ENCODE measurements at places on chromosomes 16 and 17.

DNA sequence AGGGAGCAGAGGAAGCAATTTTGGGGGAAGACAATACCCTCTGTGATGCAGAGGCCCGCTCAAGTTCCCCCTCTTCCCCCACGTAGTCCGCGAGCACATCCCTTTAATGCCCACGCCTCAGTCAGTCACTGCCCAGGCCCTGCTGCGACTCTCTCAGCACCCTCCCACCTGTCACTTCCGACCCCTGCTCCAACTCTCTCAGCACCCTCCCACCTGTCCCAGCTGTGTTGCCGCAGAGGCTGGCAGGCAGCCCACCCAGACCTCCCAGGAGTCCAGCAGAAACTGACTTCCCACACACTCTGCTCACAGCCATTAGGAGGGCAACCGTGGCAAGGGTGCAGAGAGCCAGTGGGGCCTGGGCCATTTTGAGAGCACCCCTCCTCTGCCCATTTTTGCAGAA, 92.7 kb downstream of the WSCD1 start:
- H3K27ac ChIP-seq, result no peak overlapping the region
- no peaks in the 10 kb centered on the region for H3K4me1 ChIP-seq
- no peaks in the 10 kb centered on the region for H3K36me3 ChIP-seq
- peaks cover 71% of the 10 kb centered on the region for H3K27me3 ChIP-seq

DNA sequence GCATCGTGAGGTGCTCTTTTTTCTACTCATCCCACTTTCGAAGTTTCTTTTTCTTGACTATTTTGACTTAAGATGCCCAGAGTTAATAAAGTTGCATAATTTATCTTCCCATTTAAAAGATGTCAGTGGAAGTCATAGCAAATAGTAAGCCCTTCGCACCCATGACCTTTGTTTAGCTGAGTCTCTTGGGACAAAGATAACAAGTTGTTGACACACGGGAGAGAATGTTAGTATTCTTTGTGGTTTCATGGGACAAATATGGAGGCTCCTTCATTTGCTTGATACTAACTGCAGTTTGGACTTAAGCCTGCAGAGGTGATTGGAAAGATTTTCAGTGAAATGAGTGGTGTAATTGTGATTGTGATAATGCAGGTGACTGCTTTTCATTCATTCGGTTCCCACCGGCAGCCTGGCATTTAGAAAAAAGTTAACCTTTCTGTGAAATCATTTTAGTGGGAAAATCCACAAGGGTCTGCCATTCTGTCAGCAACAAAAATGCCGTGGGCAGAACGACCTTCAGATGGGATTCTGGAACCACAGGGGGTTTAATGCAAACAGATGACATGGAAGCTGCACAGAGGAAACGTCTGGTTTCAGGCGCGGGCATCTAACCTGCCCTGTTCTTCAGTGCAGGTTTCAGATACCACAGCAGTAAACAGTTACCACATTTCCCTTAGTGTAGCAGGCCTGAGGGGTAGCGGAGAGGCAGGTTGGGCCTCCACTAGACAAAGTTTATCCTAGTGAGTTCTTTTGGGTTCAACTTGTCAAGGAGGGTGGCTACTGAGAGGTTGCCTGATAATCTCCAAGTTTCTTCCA, 123.0 kb downstream of the RPTOR start:
- H3K36me3 ChIP-seq, result peaks cover 11% of the 10 kb centered on the region
- H3K27me3 ChIP-seq, result no peaks in the 10 kb centered on the region
- peak overlapping the region; percentile 11 for H3K27ac ChIP-seq
- no peak for DNase-seq
- peaks cover 77% of the 10 kb centered on the region for H3K4me1 ChIP-seq

GRCh38 chr16:30786115-30786935, 680 bp downstream of the ZNF629 start:
- H3K4me1 ChIP-seq, result peaks cover 11% of the 10 kb centered on the region
- no peak overlapping the region for H3K27ac ChIP-seq
- peaks cover 4% of the 10 kb centered on the region for H3K36me3 ChIP-seq
- peak overlapping the region; percentile 80 for H3K4me3 ChIP-seq
- H3K27me3 ChIP-seq, result peaks cover 34% of the 10 kb centered on the region
- DNase-seq, result no peak

DNA sequence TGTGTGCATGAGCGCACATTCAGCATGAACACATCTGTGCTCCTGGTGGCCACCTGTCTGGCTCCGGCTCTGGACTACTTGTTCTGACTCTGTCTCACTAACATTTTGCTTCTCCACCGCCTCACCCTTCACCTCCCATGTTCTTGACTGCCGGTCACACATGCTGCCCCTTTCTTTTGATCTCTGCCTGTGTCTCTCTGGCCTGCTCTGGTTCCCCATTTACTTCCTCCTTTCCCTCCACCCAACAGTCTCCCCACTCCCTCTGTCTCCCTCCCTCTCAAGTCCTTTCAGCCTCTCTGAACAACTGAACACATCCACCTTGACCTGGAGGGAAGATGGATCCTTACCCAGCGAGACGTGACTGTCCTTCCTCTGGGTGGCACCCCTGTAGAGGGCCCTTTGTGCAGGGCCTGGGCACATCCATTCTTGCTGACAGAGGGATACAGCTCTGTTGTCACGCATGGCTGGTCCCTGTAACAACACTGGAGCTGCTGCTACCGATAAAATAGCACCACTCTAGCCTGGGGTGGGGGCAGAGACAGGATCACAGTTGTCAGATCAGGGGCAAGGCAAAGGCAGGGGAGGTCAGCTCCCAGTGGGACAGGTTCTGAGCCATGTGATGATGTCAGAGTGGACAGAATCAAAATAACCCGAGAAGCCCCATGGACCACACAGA, 11.0 kb downstream of the ZSCAN32 start:
- no peak overlapping the region for H3K4me3 ChIP-seq
- peaks cover 41% of the 10 kb centered on the region for H3K36me3 ChIP-seq
- H3K27ac ChIP-seq, result no peak overlapping the region
- no peak for DNase-seq
- peaks cover 14% of the 10 kb centered on the region for H3K4me1 ChIP-seq

DNA sequence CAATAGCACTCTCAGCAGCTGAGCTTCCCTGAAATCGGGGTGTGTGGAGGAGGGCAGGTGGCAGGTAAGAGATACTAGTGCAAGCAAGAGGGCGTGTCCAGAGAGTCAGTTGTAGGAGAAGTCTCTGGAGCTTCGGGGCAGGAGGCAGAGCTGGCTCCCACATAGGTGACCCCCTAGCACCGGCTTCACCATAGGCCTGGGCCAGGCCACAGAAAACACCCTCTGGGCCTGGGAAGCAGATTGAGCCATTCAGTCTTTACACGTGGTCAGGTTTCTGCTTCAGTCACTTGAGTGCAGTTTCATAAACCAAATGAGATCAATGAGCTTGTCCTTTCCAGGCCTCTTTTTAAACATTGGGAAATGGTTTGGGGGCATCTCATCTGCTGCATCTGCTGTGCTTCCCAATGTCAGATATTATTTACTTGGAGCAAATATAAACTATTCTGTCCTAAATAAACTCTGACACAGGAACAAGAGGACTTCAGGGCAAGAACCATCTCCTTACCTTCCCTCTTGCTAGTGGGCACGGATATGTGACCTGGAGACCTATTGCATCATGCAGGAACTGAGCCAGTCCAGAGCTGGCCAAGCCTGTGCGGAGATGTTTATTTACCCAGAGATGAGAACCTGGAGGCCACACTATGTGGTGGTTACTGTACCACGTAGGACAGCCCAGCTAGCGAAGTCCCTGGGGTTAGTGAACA, 16.1 kb downstream of the CCR7 start:
- peaks cover 20% of the 10 kb centered on the region for H3K36me3 ChIP-seq
- H3K27ac ChIP-seq, result peak overlapping the region; percentile 45
- no peak for DNase-seq
- H3K4me3 ChIP-seq, result peak overlapping the region; percentile 28
- H3K27me3 ChIP-seq, result no peaks in the 10 kb centered on the region

DNA sequence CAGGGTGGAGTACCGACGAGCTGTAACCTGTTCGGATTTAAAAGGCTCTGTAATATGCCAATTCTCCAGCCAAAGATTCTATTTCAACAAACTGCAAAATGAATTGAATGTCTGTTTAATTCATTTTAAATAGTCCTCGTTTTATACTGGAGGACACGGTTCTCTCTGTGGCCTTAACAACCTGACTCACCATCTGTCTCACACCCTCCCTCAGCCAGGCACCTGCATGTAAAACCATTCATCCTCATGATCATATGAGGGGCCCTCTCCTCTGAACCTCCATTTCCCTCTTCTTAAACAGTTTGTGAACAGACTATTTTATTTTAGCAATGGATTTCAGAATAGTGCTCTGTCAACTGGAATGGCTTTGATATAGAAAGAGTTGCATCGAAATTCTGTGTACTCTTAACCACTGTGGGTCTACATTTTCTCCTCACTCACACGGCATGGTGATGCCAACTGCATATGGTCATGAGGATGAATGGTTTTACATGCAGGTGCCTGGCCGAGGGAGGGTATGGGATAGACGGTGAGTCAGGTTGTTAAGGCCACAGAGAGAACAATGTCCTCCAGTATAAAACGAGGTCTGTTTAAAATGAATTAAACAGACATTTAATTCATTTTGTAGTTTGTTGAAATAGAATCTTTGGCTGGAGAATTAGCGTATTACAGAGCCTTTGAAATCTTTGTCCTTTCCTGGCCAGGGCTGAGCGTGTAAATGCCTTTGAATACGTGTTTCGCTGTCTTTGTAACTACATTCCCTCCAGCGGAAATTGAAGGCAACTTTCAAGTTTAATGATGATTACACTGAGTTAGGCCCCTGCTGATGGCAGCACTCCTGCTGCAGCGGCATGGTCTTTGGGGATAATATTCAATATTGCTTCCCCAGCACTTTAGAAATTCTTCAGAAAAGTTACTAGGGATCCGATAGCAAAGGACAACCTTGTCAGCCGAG, 329.6 kb downstream of the SNX29 start:
- H3K27ac ChIP-seq, result no peak overlapping the region
- no peak overlapping the region for H3K4me3 ChIP-seq
- peaks cover 1% of the 10 kb centered on the region for H3K36me3 ChIP-seq
- no peaks in the 10 kb centered on the region for H3K27me3 ChIP-seq

DNA sequence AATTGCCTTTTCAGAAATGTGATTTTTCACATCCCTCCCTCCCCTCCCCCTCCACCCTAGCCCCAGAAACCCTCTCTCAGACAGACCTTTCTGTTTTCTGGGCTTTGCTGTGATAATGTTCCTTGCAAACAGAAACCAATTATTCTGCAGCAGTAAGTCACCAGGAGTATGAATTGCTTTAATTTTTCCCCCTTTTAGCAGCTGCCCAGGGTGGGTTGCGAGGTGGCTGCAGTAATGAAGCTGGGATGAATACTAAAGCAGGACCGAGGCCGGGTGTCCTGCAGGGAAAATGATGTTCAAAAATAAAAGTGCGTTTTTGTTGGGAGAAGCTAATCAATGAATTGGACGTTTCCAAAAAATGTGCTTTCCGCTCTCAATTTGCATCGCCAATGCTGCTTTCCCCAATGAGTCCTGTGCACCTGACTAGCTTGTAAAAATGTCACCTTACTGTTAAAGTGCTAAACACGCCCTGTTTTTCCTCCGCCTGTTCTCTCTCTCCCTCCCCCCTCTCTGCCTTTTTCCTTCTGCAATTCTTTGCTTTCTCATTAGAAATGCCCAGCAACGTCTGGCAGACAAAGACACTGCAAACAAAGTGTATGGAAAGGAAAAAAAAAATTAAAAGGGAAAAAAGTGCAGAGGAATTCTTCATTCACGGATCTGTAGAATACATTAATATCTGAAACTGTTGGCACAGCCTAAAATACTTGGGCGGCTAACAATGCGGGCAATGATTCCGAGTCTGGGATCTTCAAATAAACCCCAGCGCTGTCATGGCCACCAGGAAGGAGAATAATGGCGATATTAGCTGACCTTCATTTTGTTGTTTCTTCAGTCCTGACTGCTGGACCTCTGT, 244.1 kb downstream of the STX8 start:
- peaks cover 8% of the 10 kb centered on the region for H3K4me1 ChIP-seq
- H3K27me3 ChIP-seq, result no peaks in the 10 kb centered on the region
- H3K4me3 ChIP-seq, result no peak overlapping the region
- DNase-seq, result no peak

GRCh38 chr16:49921106-49921505, 65.2 kb upstream of the ZNF423 start:
- no peak for DNase-seq
- H3K27me3 ChIP-seq, result peaks cover 55% of the 10 kb centered on the region
- H3K4me3 ChIP-seq, result no peak overlapping the region
- no peaks in the 10 kb centered on the region for H3K4me1 ChIP-seq
- no peak overlapping the region for H3K27ac ChIP-seq
- no peaks in the 10 kb centered on the region for H3K36me3 ChIP-seq

GRCh38 chr17:31067691-31068184, 27.0 kb upstream of the NF1 start:
- H3K4me3 ChIP-seq, result no peak overlapping the region
- no peaks in the 10 kb centered on the region for H3K36me3 ChIP-seq
- H3K27me3 ChIP-seq, result no peaks in the 10 kb centered on the region
- no peak for DNase-seq

DNA sequence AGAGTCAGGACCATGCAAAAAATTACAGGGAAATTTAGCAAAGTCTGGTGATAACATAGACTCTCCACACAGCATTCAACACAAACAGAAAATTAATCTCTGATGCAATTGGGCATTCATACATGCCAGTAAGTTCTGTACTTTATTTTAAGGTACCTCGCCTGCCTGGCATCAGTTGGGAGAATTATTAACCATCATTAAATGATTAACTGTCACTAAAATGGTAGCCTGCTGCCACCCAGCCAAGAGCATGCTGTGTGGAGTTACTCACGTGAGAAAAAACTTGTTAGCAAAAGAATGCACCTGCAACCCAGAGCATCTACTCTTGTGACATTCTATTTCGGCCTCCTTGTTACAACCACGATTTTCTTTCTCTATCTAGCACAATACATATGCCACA, 117.2 kb downstream of the GRIN2A start:
- H3K4me1 ChIP-seq, result no peaks in the 10 kb centered on the region
- H3K27ac ChIP-seq, result no peak overlapping the region
- H3K36me3 ChIP-seq, result no peaks in the 10 kb centered on the region
- no peak for DNase-seq

- no peak overlapping the region for H3K27ac ChIP-seq
- no peak overlapping the region for H3K4me3 ChIP-seq
- no peak for DNase-seq
- peaks cover 6% of the 10 kb centered on the region for H3K4me1 ChIP-seq
- H3K36me3 ChIP-seq, result peaks cover 4% of the 10 kb centered on the region
Measured at GRCh38 chr17:60744355-60744966, 66.8 kb downstream of the BCAS3 start.

DNA sequence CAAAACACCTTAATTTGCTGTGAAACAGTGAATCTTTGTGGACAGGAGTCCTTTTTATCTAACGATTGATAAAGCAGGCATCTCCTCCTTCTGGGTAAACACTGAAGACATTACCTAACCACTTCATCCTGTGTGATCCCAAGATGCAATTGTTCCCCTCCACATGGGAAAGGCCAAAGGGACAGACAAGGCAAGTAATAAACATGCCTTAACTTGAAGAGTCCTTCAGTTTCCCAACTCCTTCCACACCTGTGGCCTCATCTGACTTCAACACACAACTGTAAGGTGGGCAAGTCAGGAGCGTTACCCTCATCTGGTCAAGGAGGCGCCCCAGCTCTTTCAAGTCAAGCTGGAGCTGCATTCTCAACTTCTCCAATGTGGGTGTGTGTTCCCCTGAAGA, 278.6 kb downstream of the ABCC12 start:
- DNase-seq, result no peak
- no peak overlapping the region for H3K27ac ChIP-seq
- no peak overlapping the region for H3K4me3 ChIP-seq
- H3K36me3 ChIP-seq, result no peaks in the 10 kb centered on the region
- H3K4me1 ChIP-seq, result no peaks in the 10 kb centered on the region

GRCh38 chr16:26744430-26744829, 322.3 kb upstream of the C16orf82 start:
- no peak for DNase-seq
- H3K27ac ChIP-seq, result no peak overlapping the region
- no peaks in the 10 kb centered on the region for H3K36me3 ChIP-seq
- peaks cover 35% of the 10 kb centered on the region for H3K27me3 ChIP-seq
- H3K4me3 ChIP-seq, result no peak overlapping the region

Data from central memory CD8-positive, alpha-beta T cell (primary cell).